ENCODE measurements at places on chromosomes 3 and 15.

DNA sequence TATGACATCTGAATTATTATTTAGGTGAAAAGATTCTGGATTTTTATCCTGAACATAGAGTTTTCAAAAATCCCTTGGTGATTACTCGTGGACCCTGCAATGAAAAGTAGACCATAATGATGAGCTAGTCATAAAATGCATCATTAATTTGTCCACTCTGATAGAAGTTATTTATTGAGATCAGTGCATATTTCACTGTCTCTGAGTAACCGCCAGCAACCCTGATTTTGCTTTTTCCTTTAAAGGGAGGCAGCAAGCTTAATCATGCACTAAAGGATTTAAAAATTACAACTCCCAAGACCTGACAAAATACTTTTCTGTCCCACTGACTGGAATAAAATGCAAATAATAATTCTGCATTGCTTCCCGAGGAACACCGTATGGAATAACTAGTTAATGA is 259.6 kb upstream of the DPPA4 start:
- DNase-seq: no peak

GRCh38 chr3:121817753-121818152 is 17.1 kb downstream of the IQCB1 start:
- no peak for DNase-seq

DNA sequence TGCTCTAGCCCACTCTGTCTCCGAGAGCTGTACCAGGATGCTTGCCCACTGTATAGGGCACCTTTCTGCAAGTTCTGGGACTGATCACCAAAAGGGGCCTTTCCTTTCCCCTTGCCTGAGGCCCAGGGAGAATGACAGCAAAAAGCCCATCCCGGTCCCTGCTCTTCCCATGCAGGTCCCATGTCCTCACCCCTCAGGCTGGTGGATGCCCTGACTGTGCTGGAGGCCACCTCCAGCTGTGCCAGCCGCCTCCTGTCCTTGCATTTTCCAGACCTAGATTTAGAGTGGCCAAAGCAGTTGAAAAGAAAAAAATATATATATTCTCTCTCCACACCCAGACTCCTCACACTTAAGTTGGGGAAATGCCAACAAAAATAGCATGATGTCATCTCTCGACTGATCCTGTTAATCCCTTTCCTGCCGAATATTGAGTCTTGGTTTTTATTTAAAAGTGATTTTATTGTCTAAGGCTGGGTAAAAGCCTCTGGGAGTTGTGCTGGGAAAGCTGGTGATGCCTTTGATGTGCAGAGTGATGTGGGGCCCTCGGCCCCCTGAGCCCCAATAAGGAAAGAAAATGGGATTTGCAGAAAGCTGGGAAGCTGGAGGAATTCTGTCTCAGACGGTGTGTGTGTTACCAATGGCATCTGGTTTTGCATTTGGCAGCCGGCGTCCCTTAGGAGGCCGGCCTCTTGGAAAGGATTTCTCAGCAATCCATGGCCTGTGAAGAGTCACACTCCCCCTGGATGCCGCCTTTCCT is 29.3 kb upstream of the TPM1 start:
- no peak for DNase-seq

GRCh38 chr3:25038922-25039321 is 389.1 kb upstream of the RARB start:
- DNase-seq: no peak

GRCh38 chr3:176795891-176796290 is 401.4 kb downstream of the TBL1XR1 start:
- no peak for DNase-seq

GRCh38 chr3:9110802-9111201 is 138.6 kb downstream of the SRGAP3 start:
- DNase-seq: no peak

DNA sequence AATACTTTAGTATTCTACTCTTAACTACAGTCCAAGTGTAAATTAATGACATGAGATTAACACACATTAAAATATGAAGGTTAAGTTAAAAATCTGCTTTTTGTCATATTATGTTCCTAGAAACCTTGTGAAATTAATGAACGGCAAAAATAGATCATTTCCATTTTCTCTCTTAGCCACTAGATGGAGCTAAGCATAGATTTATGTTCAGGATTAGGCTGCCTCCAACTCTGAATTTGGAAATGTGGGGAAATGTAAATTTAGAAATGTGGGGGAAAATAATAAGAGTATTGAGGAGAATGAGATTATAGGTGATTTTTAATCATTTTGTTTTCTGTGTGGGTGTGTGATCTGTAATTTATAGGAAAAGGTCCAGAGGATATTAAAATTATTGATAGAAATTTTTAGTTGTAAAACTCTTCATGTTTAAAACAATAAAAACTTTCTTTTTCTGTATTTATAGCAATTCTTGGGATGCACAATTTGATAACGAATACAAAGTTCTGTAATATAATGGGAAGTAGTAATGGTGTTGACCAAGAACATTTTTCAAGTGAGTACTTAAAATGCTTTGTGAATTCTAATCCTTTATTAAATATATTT is 59.2 kb downstream of the TMOD3 start:
- DNase-seq: no peak

DNA sequence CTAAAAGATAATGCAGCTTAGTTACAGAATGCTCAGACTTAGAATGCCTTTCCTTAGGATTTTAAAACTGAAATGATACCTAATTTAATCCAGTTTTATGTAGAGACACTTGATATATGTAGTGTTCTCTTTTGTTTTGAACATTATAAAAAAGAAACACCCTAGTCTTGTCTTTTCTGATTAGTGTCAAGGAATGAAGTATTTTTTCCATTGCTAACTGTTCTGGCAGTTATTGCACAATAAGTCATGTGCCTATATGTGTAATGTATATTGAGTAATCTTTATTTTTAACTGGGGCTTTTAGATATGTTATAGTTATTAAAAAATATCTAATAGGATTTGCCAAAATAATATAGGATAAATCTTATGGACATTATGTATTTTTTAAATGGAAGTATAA is 4.5 kb downstream of the ARL8B start:
- DNase-seq: no peak

DNA sequence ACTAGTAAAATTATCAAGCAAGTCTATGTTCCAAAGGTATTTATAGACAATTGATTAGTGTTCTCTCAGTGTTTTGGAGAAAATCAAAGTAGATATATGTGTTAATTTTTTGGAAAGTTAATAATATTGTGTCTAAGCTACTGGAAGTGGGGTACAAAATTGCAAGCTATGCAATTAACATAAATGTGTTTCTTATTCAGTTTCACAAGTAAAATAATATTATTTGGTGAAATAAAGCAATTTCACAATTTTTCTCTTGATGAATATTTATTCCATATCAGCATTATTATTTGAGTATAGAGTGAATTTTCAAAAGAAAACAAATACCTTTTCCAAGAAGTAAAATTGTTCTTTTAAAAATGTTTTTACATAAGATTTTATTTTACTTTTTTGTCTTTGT is 1047.7 kb downstream of the TBL1XR1 start:
- no peak for DNase-seq

GRCh38 chr3:119794971-119795612 is 13.2 kb downstream of the NR1I2 start:
- no peak for DNase-seq

- no peak for DNase-seq
Observed at GRCh38 chr3:9037144-9037711, 74.0 kb upstream of the RAD18 start.

DNA sequence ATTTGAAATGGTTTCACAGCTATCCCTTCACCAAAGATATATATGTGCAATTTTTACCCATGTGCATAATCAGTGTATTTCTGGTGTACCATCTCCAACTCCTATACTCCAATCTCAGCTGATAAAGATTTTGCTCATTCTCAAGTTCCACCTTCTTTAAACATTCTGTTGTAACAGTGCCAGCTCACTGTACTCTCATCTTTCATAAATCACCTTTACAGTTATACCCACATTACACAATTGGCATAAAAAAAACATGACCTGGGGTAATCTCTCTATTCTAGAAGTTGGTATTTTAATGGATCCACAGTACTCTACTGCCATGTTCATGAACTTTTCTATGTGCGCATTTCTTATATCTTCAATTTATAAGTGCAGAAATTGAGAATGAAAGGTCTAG is 339.9 kb upstream of the DPH6 start:
- no peak for DNase-seq

DNA sequence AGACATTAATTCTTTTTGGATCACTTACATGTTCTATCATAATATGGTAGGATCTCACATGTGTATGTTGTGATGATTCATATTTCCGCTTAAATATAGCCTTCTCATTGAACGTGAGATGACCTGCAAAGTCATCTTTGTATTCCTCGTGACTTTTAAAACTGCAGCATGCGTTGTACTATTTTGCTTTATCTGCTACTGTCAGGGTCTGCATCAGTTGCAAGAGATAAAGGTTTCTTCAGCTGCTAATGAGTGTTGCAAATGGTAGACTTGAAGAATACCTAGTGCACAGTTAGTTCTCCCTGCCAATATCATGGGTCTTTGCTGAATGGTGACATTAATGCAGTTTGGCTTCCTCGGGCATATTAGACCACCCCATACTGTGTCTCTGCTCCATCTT is 31.8 kb downstream of the REC114 start:
- no peak for DNase-seq

DNA sequence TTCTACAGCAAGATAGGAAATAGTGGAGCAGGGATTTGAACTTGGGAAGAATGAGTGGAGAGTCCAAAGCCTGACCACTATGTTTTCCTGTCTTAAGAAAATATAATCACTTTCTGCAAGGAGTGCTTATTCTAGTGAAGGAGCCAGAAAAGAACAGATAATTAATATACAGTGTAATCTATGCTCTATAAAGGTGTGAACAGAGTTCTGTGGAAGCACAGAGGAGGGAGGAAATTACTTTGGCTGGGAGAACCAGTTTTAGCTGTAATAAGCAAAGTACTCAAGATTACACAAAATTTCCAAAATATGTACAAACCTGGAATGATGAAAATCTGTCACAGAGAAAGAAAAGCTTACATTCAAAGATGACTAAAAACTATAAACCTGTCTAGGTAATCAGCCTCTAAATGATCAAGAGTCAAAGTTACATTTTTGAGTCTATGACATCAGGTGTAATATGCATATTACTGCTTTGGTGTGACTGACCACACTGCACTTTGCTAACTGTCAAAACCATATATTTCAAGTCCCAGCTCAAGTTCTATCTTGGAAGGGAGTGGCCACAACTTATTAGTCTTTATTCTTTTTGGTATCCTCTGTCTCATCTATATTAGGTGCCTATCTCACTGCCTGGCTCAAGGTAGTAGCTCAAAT is 40.7 kb upstream of the MB21D2 start:
- no peak for DNase-seq

- DNase-seq: no peak
Observed at GRCh38 chr3:9229325-9229724, 20.1 kb downstream of the SRGAP3 start.

GRCh38 chr3:188878076-188878475 is 293.7 kb upstream of the TPRG1 start:
- no peak for DNase-seq

DNA sequence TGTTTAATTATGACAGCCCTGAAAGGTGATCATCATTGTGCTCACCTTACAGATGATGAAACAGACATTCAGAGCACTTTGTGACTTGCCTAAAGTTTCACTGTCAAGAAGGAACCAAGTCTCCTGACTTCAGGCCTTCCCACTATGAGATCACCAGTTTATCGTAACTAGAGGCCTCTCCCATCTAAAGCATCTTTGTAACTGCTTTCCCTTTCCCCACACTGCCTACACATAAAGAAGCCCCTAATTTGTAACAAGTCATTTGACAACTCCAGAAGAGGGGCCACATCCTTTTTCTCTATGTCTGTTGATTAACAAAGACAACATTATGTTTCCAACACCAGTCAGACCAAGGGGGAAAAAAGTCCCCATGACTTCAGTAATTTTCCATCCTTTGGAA is 1.1 kb downstream of the KLHL6 start:
- DNase-seq: no peak

GRCh38 chr3:187292181-187292580 is 644 bp upstream of the MASP1 start:
- no peak for DNase-seq

DNA sequence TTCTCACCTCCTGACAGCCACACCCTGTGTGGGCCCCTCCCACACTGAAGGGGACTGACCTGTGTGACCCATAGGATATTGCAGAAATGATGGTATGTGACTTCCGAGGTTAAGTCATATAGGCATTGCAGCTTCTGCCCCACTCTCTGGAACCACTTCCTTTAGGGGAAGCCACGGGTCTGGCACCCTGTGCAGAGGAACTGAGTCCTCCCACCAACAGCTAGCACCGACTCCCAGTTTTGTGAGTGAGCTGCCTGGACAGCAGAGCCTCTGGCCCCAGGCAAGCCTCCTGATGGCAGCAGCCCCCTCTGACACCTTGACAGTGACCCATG is 24.6 kb upstream of the SLC6A6 start:
- DNase-seq: no peak

GRCh38 chr3:31743331-31744089 is 210.8 kb downstream of the STT3B start:
- no peak for DNase-seq

DNA sequence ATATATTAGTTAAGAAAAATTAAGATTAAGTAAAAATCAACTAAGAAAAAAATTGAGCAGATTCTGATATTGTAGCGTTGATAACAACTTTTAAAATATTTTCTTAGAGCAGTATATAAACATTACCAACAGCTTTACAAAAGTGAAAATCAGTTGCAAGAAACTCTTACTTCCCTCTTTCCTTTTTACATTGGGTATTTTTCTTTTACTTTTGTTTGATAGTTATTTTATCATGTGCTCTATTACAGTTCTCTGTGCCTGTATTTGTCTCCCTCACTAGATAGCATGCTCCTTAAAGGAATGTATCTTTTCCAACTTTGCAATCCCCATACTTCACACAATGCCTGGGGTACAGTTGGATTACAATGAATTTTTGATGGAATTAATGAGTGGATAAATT is 87.5 kb upstream of the P3H2 start:
- no peak for DNase-seq

DNA sequence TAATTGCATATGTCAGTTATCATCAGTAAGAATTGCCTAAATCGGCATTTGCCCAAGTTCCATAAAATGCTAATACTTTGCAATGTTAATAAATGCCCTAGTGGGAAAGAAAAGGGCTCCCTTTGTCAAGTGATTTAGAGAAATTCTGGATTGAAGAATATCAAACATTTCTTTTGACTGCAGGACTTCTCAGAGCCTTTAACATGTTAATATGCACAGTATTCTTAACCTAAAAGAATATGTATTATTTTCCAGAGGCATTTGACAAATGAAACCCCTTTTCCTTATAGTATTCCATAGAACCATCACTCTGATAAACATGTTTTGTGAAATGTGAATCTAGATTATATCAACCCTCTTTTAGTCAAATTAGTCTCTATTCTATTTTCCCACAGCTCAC is 452.2 kb upstream of the WNT5A start:
- no peak for DNase-seq

DNA sequence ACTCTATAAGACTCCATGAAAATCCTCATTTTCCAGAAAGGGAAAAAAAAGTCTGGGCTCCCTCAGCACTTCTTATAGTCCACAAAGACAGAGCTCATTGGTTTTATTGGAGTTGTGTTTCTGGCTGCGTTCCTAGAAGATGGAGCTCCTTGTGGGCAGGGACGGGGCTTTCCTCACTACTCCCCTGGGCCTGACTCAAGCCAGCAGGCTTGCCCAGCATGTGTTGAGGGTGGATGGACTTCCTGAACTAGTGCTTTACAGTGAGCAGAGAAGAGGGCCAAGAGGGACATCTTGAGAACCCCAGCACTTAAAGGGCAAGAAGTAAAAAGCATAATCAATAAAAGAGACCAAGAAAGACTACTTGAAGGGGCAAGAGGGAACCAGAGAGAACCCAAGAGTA is 43.2 kb upstream of the EPHB1 start:
- no peak for DNase-seq

GRCh38 chr3:178169421-178169820 is 366.8 kb upstream of the KCNMB2 start:
- no peak for DNase-seq

All from GM18507 (cell line).